Memory B cell (primary cell): ENCODE measurements at places on chromosomes 3 and 15.

GRCh38 chr3:61422945-61423673 lies 138.3 kb upstream of the PTPRG start:
- no peak for DNase-seq

GRCh38 chr3:183291497-183292031 lies 38.5 kb downstream of the B3GNT5 start:
- DNase-seq, result no peak

DNA sequence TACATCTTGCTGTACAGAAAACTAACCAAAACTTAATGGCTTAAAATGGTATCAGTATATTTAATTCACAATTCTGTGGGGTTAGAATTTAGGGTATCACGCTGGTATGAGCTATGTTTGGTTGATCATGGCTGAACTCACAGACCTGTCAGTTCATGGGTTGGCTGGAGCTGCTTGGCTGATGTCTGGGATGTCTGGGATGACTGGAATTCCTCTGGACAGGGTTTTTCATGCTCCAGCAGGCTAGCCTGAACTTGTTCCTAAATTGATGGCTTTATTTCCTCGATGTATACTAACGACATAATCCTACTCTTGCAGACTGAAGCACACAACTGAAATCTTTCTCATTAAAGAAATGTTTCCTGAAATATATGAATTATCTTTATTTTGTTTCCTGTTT lies 338.9 kb upstream of the GBE1 start:
- DNase-seq, result no peak

DNA sequence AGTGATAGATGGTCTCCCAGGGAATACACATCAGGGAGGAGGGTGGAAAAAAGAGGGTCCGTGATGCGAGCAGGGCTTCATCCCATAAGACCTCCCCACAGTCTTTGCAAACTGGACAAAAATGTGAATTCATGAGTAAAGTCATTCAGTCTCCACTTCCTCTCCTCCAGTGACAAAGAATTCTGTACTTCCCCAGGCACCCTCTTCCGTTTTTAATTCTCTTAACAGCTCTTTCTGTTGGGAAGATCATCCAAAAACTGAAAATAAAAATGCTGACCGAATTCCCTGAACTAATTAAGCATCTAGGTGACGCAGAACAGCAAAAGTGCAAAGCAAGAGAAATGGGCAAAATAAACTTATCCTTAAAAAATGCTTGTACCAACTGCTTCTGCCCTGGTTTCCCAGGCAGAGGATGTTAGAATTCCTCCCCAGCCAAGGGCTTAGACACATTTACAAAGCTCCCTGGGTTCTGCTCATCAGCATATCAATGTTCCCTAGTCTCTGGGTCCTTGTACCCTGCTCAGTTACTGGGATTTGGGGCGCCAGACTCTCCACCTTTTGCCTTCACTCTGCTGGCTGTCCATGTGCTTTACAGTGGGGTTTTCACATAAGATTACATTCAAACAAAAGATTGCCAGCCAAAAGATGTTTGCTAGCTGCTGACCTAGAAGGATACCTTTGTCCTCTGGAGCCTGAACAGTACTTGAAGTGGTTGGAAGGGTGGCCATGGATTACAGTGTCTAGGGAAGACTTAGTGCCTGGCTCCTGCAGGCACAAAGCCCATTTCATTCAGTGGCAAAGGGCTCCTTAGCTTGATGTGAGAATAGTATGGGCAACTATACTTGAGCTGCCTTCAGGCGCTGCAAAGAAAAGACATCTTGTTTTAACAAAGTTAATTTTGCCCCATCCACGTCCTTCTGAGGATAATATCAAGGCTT lies 69.4 kb downstream of the ARNT2 start:
- DNase-seq, result no peak

DNA sequence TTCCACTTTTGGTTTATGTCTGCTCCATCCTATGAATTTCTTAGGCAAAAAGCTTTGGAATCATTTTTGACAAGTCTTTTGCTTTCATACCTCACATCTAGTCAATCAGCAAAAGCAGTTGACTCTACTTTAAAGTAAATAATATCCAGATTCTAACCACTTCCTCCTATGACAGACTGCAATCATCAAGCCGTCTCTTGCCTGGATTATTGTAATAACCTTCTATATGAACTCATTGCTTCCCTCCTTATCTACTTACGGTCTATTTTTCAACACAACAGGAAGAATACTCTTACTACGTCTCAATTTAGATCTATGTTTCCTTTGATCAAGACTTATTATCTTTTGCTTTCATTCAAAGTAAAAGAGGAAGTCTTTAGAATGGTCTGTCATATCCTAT lies 20.7 kb downstream of the CLDN1 start:
- DNase-seq, result no peak

- no peak for DNase-seq
Measured at GRCh38 chr3:152574461-152575079, 260.4 kb upstream of the P2RY1 start.

DNA sequence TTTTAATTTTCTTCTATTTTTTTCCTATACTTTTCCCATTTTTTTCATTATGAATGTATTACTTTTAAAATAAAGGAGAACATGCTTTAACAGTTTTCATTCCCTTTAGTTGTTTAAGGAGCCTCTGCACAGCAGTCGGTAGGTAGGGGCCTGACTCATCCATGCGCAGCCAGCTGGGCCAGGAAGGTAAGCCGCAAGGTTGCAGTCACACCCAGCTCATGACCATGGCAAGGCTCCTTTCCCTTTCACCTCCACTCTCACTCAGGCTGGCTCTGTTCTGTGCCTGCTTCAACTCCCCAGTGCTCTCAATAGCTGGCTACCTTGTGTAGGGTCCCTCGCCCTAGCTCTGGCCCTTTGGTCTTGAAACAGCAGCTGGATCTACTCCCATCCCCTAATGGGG lies 17.4 kb upstream of the ANKRD34C start:
- DNase-seq, result no peak

DNA sequence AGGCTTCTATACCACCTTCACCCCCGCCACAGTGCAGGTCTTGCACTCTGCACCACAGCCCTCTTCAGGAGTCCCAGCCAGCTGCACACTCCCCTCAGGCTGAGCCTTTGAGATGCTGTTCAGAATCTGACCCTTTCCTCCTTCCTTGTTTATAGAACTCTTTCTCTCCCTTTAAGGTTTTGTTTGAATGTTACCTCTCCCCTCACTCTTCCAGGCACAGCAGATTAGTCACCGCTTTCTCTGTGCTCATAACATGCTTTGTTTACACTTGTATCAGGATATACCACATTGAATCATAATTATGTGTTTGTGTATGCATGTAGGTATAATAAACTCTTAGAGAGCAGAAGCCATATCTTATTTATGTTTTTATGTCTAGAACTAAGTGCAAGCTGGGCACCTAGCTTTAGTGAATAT lies 168.4 kb upstream of the BCL6 start:
- DNase-seq, result no peak

DNA sequence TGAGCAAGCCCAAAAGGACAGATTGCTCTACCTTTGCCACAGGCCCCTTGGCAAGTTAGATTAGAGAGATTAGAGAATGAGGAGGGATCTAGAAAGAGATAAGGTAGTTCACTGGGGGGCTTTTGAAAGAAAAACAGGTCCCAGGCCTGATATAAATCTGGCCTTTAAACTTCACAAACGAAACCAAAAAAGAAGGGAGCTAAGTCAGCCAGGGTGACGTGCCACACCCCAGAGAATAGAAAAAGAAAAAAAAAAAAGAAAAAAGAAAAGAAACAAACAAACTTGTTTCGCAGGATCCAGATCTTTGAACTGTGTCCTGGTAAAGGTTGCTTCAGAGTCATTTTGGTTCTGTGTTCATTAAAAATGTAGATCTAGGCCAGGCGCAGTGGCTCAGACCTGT lies 3.6 kb downstream of the KAT2B start:
- no peak for DNase-seq

- no peak for DNase-seq
Measured at GRCh38 chr3:169364497-169364896, 299.0 kb downstream of the MECOM start.
